ENCODE measurements at places on chromosomes 4 and X. TPM values are rescaled to one million over a fixed set of nuclear protein-coding genes. Genes with fewer than 3 reads are reported as not detected.
A peak's percentile ranks its signal among the peaks of the same experiment; 100 is the strongest.

- peak; percentile 38 for DNase-seq
These were observed 2.3 kb upstream of the XPNPEP2 start for GRCh38 chrX:129736491-129736890.

GRCh38 chrX:133838761-133839676 is 146.4 kb downstream of the GPC3 start:
- no peak for DNase-seq

The USP9X gene
- 9.6 TPM for polyA plus RNA-seq

DNA sequence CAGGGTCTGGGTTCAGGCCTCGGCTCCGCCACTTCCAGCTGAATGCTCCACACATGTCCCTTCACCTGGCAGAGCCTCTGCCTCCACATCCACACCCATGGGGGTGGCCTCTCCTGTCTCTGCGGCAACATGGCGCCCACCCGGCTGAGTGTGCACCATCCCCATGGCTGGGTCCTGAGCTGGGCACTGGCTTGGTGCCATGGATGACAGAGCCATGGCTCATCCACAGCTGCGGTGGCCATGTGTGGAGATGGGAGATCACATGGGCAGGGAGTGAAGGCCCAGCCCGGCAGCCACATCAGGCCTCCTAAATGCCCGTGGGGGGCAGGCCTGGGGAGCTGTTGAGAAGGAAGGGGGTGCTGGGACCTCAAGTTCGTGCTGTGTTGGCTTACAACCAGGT is 213.7 kb downstream of the AFAP1 start:
- DNase-seq: no peak

The CYSLTR1 gene
- 0.60 TPM for polyA plus RNA-seq

The ETDA gene
- polyA plus RNA-seq: not detected

DNA sequence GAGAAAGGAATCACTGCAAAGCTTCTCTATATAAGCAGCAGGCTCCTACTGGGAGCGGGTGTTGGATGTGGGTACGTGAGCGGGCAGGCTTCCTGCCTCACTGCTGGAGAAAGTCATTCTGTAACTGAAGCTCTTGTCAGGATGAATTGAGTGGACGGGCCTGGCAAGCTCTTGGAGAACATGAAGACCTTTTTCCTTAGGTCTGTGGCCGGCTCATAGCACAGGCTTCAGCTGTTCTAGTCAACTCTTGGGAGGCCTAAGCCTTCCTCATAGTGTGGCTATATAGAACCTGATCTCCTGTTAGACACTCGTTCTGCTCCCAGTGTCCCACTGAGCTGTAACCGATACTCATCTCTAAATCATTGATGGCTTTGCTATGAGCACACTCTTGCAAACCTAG is 108.2 kb upstream of the GPC4 start:
- no peak for DNase-seq

GRCh38 chrX:130171446-130172126 is at the start of gene RAB33A:
TSS of gene RAB33A (plus strand) at chrX:130171962. CDS start at chrX:130172063, 101 bp downstream.
- DNase-seq: peak; percentile 65

DNA sequence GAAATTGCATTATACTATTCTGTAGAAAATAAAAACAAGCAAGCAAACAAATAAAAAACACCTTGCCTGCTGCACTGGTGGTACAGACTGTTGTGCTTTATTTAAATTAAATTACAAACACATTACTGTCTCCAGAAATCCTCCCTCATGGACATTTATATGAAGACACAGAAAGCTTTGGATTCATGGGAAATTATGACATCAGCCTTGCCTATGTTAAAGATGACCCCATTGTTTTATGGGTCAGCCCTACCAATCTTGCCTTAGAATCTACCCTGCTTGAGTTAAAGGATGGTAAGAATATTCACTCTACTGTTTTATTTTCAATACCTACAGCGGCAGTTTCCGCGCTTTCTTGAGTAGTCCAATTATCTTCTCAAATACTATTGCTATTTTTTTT is 1379.9 kb downstream of the TECRL start:
- no peak for DNase-seq

GRCh38 chr4:37068580-37068979 is 176.0 kb upstream of the NWD2 start:
- no peak for DNase-seq

- DNase-seq: no peak
These were observed 72.2 kb downstream of the BLTP1 start for GRCh38 chr4:122224348-122224747.

The AVPR2 gene
- 1.1 TPM for polyA plus RNA-seq

- DNase-seq: no peak
These were observed 297.0 kb upstream of the CLNK start for GRCh38 chr4:10981576-10981975.
